Testis (tissue), 5 donors: ENCODE measurements at places on chromosomes 1 and 21.

- no peak for DNase-seq
Observed at GRCh38 chr1:54866801-54867716, 19.9 kb downstream of the DHCR24 start.

GRCh38 chr1:190658907-190659306, 181.2 kb upstream of the BRINP3 start:
- DNase-seq = no peak

- no peak for DNase-seq
Observed at GRCh38 chr1:116397728-116398127, 24.7 kb downstream of the ATP1A1 start.

- no peak for DNase-seq
Observed at GRCh38 chr1:241869022-241869421, 21.0 kb downstream of the EXO1 start.

- DNase-seq = no peak
Observed at GRCh38 chr1:5254131-5254725, 599.8 kb downstream of the AJAP1 start.

- no peak for DNase-seq
Observed at GRCh38 chr1:8065369-8065768, 39.3 kb upstream of the ERRFI1 start.

GRCh38 chr1:46183079-46183847, 7.0 kb upstream of the P3R3URF start:
- DNase-seq = peak; percentile 51

- DNase-seq = no peak
Observed at GRCh38 chr1:115158181-115158580, 68.9 kb upstream of the TSPAN2 start.

- DNase-seq = peak; percentile 64
Observed at GRCh38 chr1:11157867-11158266, 31.3 kb upstream of the ANGPTL7 start.

GRCh38 chr1:212581034-212581433, 27.5 kb upstream of the ATF3 start:
- DNase-seq = no peak

GRCh38 chr1:207670192-207670591, 25.3 kb downstream of the CR1L start:
- DNase-seq = no peak

- peak; percentile 80 for DNase-seq
Observed at GRCh38 chr1:30707412-30708360, 15.7 kb downstream of the MATN1 start.

DNA sequence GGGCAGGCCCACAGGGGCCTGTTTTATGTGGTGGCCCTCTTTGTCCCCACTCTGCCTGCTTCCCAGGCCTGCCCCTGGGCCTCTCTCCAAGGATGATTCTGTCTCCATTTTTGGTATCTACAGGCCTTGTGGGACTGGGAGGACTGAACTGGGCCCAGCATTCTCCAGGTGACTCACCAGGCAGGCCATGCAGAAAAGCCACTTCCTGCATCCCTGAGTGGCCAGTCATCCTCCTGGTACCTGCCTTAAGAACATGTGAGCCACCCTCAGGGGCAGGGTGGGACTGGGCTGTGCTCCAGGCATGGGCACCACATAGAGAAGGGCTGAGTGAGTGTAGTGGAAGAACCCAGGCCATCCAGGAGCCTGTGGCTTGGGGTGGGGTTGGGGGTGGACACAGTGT, 20.0 kb upstream of the BCAR3 start:
- no peak for DNase-seq

GRCh38 chr1:154328318-154329151, 3.2 kb downstream of the ATP8B2 start:
- DNase-seq = peak; percentile 93

DNA sequence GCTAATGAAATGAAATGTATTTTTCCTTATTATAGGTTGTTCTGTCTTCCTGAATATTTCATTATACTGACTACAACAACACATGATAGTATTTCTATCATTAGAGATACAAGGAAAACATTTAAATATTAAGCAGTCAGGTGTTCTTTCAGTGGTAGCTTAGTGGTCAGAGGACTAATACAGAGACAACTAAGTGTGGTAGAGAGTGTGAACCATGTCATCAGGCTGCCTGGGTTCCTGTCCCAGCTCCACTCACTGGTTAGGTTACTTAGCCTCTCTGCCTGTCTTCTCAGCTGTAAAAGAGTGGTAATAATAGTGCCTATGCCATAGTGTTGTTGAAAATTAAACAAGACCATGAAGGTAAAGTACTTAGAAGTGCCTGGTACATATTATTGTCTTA, 3.9 kb downstream of the UAP1 start:
- DNase-seq = no peak

DNA sequence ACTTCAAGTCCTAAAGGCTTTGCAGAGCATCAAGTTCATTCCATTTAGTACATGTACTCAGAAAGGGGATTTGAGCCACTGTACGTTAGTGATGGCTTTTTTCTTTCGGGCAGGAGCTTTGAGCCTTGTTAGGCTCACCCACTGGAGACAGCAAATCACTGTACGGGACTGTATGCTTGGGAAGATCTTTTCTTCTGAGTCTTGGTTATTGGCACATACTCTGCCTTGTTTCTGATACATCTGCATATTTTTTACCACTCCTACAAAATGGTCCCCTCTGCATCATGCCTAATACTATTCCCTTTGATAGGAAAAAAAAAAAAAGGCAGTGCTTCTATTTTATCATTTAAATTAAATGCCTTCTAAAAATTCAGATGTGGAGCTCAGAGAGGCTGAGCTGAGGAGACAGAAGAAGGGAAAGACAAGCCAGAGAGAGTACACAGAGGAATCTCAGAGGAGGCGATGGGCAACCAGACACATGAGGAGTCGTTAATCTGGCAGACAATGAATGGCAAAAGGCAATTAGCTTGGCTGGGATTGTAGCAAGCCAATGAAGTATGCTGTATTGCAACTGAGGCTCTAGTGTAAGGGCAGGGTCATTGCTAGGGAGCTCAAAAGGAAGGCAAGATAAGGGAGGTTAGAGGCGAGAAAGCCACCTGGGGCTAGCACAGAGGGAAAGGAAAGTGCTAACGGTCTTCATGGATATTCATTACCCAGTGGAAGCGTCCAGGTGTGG, 39.4 kb downstream of the PHC2 start:
- no peak for DNase-seq

DNA sequence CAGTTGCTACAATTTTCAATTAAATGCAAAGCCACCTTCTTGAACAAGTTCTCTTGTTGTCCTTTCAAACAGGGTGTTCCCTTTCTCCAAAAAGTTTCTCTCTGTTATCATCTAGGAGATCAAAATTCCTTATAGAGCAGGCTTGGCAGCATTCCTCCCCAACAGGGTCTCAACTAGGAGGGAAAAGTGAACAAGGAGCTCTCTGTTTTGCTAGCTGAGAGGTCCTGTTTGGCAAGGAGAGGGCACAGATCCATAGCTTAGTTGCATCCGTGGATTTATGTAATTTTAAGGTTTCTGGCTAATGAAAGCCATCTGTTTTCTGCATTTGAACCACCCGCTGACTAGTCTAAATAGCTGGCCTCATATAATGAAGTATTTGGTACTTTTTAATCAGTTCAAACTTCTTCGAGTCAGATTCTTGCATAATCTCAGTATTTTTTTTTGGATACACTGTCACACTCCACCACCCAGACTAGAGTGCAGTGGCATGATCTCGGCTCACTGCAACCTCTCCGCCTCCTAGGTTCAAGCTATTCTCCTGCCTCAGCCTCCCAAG, 54.0 kb downstream of the APP start:
- no peak for DNase-seq

DNA sequence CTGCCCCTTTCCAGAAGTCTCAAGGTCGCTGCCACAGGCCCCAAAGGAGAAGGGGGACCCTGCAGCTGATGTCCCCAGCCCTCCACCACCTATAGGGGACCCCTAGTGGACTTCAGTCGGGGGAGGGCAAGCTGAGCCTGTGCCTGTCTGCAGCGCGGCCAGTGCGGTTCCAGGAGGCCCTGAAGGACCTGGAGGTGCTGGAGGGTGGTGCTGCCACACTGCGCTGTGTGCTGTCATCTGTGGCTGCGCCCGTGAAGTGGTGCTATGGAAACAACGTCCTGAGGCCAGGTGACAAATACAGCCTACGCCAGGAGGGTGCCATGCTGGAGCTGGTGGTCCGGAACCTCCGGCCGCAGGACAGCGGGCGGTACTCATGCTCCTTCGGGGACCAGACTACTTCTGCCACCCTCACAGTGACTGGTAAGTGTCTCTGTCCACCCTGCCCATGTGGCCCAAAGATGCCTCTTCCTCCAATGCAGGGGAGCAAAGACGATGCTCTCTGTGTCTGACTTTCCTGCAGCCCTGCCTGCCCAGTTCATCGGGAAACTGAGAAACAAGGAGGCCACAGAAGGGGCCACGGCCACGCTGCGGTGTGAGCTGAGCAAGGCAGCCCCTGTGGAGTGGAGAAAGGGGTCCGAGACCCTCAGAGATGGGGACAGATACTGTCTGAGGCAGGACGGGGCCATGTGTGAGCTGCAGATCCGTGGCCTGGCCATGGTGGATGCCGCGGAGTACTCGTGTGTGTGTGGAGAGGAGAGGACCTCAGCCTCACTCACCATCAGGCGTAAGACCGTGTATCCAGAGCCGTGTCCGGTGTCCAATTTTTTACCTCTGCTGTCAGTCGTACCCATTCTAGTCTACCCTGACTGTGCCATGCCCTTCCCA, 79.9 kb downstream of the OBSCN start:
- no peak for DNase-seq

- no peak for DNase-seq
Observed at GRCh38 chr1:60895701-60896100, 186.7 kb upstream of the NFIA start.

GRCh38 chr21:34690041-34690792, 21.4 kb downstream of the CLIC6 start:
- no peak for DNase-seq

GRCh38 chr1:65840683-65841082, 48.0 kb downstream of the PDE4B start:
- no peak for DNase-seq
